Suppressor macrophage treated with lipopolysaccharide for 1 hour (primary cell): ENCODE measurements at places on chromosomes 4 and X.

- DNase-seq, result no peak
Measured at GRCh38 chr4:128241019-128241418, 46.6 kb downstream of the PGRMC2 start.

DNA sequence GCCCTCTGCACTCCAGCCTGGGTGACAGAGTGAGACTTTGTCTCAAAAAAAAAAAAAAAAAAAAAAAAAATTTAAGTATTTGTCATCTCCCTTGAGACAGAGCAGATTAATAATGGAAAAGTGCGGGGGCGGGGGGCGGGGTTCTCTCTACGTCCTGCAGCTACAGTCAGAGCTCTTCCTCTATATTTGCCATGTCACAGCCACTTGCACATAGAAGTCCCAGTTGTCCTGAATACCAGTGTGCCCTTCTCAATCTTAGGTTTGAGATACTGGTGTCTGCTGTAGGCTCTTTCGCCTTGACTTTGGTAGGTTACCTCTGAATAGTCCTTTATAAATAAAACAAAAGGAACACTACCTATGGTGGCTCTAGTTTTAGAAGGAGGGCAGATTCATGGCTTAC lies 237.8 kb upstream of the PGRMC2 start:
- DNase-seq, result peak; percentile 85

DNA sequence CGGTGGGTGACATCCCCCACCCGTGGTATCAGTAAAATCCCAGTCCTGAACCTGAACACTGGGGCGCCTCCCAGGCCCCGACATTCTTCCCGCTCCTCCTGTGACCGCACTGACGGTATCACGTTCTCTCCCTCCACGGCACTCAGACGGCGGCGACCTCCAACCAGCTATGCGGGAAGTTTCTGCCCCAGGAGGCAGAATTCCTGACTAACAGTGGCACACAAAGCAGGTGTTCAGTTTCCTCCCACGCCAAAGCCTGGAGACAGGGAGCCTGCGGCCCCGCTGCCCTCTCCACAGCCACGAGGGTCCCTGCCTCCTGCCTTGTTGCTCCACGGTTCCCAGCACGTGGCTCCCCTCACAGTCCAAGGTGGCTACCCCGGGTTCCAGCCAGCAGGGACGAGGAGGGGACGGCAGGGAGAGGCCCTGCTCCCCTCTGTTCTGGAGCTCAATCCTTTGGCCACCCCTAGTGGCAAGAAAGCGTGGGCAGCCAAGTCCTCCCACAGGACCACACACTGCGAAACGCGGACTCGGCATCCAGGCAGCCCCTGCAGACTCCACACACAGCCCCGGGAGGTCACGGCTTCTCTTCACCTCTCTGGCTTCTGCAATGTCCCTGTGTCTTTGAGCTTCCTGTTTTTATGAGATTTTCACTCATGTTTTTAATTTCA lies 15.2 kb downstream of the CTBP1 start:
- no peak for DNase-seq

DNA sequence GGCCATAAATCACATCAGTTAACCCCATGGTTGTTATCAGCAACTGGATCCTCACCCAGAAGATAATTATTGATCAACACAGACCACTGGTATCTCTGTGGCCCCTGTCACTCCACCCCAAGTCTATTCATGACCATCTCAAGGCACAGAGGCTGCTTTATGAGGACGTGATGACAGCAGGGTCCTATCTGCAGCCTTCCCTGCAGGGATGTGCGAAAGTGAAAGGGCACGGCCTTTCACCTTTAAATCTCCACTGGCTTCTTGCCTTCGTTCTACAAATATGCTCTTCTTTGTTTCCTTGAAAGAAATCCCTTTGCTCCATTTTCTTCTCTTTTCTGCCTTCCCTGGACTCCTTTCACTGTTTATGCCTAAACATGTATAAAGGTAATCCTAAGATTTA lies 170.6 kb upstream of the EDNRA start:
- DNase-seq, result no peak

DNA sequence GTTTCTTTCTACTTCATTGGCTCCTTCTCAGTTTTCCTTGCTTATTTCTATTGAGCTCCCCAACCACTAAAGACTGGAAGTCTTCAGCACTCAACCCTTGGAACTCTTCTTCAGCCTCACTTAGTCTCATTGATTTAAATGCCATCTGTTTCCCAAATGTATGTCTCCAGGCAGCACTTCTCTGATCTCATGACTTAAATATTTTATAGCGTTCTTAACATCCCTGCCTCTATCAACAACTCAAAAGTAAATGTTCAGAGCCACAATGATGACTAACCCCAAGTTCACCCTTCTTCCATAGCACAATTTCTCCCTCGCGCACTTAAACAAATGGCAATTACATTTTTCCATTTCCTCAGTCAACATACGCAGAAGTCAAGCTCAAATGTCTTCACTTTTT lies 1393.3 kb downstream of the ARAP2 start:
- peak; percentile 10 for DNase-seq

DNA sequence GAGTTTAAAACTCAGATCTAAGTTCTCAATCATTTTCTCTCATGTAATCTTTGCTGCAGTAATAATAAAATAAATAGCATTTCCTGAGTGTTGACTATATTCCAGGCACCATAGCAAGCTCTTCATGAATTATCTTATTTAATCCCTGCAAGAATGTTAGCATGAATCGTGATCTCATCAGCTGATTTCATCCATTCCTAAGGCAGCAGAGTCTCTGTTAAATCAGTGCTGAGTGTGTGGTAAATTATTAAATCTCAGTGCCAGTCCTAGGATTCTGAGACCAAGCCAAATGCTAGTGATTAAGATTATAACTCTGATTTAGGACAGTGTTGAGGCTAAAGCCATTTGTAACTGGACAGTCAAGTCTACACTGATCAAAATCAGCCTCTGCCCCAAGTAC lies 240.3 kb upstream of the TAPT1 start:
- DNase-seq, result no peak

GRCh38 chrX:16914058-16914457 lies 32.4 kb upstream of the REPS2 start:
- peak; percentile 65 for DNase-seq

DNA sequence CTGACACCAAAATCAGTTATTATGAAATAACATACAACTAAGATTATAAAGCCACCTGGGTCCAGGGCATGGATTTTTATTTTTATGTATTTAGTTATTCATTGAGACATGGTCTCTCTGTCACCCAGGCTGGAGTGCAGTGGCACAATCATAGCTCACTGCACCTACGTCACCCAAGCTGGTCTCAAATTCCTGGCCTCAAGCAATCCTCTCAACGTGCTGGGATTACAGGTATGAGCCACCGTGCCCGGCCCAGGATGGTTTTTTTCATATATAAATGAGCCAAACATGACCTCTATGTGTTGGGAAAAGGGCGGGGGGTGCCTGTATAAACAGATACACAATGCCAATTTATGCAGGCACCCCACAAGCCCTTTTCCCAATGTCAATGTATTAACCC lies 24.6 kb downstream of the ZNF630 start:
- no peak for DNase-seq

GRCh38 chrX:104618106-104618895 lies 52.3 kb downstream of the IL1RAPL2 start:
- DNase-seq, result no peak

DNA sequence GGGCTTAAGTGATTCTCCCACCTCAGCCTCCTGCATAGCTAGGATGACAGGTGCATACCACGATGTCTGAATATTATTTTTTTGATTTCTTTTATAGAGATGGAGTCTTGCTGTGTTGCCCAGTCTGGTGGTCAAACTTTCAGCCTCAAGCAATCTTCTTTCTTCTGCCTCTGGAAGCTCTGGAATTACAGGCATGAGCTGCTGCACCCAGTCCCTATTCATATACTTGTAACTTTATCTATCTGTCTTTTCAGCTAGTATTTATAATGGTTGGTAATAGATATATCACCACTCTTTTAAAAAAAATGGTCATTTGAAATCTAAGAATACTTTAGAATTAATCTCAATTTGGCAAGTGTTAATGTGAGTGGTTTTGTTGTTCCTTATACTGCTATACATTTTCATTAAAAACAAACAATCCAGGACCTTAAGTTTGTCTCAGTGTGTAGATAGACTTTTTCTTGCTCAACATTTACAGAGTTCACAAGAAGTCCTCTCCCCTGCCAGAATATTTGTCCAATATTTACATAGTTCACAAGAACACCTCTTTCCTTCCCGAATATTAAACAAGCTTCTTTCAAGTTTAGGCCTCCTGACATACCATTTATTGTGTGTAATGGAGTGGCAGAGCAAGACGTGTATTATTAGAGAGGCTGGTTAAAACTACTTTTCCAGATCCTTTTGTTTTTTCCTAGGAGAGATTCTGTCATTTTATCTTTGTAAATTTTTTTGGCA lies 1197.4 kb upstream of the ADGRL3 start:
- DNase-seq, result no peak
